ENCODE measurements at places on chromosomes 13 and 19. TPM values are rescaled to one million over a fixed set of nuclear protein-coding genes. Genes with fewer than 3 reads are reported as not detected.

Gene PGLYRP1
- not detected for polyA plus RNA-seq

Gene MYPOP
- not detected for polyA plus RNA-seq

Gene RABAC1
- 235 TPM for polyA plus RNA-seq

Gene TMC4
- not detected for polyA plus RNA-seq

Gene KIR3DL2
- 0.39 TPM for polyA plus RNA-seq

Gene KBTBD7
- 5.6 TPM for polyA plus RNA-seq

Gene ERICH6B
- not detected for polyA plus RNA-seq

Gene DHDH
- polyA plus RNA-seq = not detected

Gene KMT2B
- 0.35 TPM for polyA plus RNA-seq

Gene FGF14
- not detected for polyA plus RNA-seq

Gene CGB5
- polyA plus RNA-seq = not detected

Gene ITGBL1
- polyA plus RNA-seq = not detected

Gene PEX11G
- 0.84 TPM for polyA plus RNA-seq

Gene ARRDC5
- polyA plus RNA-seq = 2.4 TPM

Gene FAM216B
- polyA plus RNA-seq = not detected

Gene GRK1
- not detected for polyA plus RNA-seq

Gene FREM2
- not detected for polyA plus RNA-seq

All from naive B cell (primary cell).